ENCODE measurements at places on chromosomes 1 and 21.

GRCh38 chr21:41758550-41758949 is 8.3 kb downstream of the RIPK4 start:
- DNase-seq: peak; percentile 96

GRCh38 chr21:42937960-42938605 is 12.7 kb upstream of the ERVH48-1 start:
- no peak for DNase-seq

GRCh38 chr1:1273209-1273511 is 494 bp downstream of the UBE2J2 start:
- DNase-seq: no peak

DNA sequence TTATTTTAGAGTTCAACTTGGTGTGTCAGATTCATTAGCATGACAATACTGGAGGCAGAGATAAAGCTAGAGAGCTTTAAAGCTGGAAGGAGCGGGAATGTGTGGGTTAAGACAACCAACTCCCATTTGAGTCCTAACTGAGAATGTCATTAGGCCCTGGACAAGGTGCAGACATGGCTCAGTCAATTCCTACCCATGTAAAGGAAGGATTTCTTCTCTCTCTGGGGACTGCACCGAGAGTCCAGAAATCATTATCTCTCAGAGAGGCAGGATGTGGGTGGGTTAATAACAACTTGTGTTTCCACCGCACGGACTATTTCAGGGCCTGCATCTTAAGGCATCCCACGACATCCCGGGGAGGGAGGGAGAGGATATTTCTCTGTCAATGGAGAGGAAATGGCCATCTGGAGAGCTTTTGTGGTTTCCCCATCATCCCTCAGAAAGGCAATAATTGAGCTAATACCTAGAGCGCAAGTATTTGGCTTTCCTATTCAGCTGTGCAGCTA is 46.7 kb upstream of the SARS1 start:
- DNase-seq: peak; percentile 71
